Stimulated activated CD8-positive, alpha-beta memory T cell treated with anti-CD3 and anti-CD28 coated beads, Interleukin-7, amount 100 ng/mL, for 1 hour (primary cell): ENCODE measurements at places on chromosomes 3 and 15.

DNA sequence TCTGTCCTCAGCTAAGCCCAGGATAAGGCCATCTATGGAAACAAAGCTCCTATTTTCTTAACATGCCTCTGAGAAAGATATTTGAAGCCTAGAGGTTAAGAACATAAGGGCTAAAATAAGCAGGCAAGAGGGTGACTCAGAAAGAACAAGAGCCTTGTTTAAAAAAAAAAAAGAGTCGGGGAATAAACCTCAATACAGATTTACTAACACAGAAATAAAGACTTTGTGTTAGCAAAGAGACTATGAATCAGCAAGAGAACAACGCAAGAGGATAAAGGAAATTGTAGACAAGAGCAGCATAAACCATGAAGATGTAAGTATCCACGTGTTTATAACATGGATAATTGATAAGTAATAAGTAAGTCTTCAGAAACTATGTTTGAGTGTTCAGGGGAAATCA, 36.0 kb downstream of the RAB27A start:
- no peak for DNase-seq

- no peak for DNase-seq
Observed at GRCh38 chr3:48222616-48223513, at the start of gene CAMP. TSS of gene CAMP (plus strand) at chr3:48223495. CDS start at chr3:48223512, 17 bp downstream.

GRCh38 chr3:51024765-51025632, 350.3 kb downstream of the DOCK3 start:
- peak; percentile 42 for DNase-seq

DNA sequence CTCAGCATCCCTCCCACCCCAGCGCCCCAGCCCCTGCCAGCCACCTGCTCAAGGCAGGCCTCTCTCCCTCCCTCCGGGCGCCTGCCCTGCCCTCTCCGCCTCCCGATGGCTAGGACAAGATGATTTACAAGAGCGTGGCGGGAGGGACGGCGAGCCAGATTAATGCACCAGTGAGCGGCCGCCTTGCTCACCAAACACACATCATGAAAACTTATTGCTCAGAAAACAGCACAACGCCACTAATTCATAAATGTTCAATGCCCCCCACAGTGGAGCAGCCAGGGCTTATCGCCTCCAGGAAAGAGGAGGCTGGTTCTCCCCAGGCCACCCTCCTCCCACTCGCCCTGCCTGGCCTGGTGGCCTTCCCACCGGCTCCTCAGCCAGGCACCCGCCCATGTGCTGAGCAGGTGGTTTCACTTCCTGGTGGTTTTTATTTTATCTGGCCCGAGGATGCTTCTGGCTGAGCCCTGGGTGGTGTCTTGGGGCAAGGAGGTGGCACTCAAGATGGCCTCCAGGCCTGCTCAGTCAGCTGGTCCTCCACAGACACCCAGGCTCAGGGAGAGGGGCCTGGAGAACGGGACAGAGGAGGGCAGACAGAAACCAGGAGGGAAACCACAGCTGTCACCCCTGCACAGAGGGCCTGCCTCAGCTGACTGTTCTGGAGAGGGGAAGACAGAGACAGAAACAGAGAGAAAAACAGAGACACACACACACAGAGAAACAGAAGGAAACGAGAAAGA, 284.9 kb downstream of the UACA start:
- no peak for DNase-seq

DNA sequence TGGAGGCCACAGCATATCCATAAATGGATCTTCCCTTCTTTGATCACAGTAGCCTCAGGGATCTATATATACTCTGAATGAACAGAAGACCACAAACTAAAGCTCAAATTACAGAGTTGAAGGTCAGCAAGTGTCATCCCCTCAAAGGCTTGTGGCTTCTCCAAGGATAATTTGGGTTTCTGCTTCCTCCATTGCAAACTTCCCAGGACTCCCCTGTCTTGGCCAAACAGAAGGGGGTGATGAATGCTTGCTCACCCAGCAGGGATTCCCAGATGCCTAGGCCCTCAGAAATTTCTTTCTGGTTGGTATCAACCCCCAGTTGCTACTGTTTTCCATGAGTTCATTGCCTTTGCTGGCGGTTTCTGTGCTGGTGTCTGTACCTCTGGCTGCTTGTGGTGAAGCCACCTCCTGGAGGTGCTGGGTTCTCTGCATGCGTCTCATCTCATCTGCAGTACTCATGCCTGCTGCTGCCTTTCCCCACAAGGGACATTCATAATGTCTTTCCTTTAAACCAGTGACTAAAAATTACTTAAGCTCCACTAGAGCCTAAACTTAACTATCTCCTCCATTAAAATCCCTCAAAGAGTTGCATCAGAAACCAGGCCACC, 17.7 kb downstream of the ENTPD3 start:
- DNase-seq: no peak

DNA sequence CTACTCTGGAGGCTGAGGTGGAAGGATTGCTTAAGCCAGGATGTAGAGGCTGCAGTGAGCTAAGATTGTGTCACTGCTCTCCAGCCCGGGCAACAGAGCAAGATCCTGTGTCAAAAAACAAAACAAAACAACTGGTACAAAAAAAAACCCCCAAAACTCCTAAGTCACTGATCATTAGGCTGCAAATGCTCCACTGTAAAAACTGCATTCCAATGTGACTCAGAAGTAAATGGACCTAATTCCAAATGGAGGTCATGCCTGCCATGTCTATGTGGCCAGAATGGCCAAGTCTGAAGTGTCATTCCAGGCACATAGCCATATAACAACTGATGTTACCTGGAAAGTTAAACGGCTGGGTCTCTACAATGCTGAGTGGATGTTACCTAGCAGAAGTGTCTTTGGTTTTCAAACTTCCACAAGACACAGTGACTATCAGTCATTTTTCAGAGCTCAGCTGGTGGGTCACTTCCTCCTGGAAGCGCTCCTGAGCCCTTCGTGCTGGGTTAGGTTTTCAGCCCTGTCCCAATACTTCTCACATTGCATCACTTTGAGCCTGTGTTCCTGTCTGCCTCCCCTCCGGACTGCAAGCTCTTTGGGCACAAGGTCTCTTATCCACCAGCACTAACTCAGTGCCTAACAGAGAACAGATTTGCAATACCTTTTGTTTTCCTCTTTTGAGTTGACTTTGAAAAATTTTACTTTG, 10.6 kb downstream of the FSTL1 start:
- no peak for DNase-seq

DNA sequence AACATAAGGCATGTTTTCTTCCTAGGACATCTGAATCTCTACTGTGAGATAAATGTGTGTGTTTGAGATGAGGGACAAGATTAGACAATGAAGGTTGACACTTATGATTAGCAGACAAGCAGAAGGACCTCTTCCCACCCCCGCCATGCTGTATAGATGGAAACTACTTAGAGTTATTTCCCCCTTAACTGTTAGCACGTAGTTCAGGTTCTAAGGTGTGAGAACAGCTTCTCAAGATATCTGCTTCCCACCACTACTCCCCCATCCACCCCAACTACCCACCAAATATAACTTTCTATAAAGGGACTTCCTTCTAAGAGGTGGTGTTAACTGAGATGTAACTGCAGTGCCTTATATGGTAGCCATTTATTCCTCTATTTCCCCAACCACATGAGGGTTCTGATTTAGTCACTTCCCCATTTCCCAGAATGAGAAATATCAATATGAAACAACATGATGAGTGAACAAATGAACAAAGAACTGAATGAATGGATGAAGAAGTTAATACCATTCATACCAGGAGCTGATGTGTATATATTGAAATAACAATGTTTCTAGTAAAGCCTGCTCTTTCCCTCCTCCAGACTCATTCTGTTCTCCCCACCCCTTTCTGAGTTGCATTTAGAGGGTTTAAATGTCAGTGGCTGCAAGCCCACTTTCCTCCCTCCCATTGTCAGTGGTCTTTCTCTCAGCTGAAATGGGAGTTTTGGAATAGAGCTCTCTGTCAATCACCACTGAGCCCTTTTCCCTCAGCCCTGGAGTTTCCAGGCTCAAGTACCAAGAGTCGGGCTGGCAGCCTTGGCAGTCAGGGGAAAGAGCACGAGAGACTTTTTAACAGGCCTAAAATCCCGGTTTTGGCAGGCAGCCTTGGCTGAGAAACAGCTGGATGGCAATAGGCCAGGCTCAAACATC, 7.7 kb upstream of the RFTN1 start:
- no peak for DNase-seq

DNA sequence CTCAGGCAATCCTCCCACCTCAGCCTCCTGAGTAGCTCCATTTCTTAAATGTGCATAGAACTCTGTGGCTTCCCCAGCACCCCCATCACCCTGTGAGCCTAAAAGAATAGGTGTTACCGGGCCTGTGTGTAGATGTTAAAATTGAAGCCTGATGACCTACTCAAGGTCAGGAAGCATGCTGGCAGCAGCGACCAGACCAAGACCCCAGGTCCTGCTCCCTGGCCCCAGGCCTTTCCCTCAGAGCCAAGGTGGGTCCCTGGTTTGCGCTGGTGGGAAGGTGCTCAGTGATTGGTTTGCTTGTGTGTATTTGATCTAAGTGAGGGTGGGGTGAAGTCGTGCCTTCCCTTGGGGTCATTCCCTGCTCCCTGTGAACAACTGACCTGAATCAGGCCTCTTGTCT, 18.4 kb upstream of the CRABP1 start:
- no peak for DNase-seq

DNA sequence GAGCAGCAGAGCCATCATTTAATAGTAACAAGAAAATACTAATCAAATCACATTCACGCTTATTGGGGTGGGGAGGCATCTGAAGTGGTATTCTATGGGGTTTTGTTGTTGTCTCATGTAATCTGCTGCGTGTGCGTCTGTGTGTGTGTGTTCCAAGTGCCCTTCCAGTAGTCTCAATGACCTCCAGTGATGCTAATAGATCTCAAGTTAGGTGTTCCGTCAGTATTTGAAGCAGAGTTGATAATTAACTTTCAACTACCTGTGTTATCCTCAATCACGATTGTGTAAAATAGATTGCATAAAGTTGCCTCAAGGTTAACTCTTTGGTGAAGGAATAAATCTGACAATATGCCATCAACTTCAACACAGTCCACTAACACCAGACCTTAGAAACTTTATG, 375.0 kb downstream of the MECOM start:
- no peak for DNase-seq

DNA sequence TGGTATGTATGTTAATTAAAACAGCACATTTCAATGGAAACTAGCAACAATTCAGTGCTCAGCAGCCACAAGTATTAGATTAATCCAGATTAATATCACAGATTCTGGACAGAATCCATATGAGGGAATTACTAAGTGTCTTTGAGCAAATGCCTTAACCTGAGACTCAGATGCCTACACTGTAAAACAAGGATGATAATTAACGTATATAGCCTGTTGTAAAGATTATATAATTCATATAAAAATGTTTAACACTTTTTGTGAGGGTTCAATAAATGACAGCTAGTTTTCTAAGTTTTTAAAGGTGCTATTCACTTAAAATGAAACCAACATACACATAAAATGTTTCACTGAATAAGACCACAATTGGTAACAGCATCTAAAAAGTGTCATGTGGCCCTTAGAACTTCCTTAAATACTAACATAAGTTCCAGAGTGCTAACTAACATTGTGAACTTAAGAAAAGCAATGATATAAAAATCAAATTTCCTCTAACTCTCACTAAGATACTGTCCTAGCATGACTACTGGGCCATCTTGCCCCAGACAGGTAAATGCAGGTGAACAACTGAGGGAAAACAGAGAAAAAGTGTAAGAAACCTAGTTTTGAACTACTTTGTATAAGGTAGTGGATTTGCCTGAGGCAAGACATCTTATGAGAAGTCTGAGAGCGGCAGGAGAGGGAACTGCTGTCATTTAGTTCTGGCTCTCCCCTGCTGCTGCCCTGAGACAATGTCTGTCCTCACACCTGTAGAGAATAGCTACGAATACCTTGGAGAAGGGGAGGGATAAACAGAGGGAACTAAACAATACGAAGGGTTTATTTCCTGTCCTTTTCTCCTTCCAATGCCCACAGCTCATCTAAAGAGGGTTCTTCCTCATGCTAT, 151.3 kb downstream of the ADAM10 start:
- DNase-seq: no peak

DNA sequence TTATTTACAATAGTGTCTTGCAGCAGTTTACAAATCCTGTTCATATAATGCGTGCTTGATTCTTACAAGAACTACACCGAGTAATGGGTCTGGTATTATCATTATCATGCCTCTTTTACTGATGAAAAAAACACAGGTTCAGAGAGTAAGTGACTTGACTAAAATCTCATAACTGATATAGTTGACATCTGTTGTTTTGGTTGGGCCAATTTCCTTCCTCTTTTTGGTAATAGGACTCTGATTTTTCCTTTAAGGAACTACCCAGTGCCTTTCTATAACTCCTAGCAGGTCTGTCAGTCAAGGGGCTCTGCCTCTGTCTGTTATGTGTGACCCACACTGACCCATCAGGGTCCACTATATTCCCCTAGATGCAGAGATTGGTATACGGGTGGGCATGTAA, 14.6 kb upstream of the BLOC1S6 start:
- DNase-seq: no peak

- no peak for DNase-seq
Observed at GRCh38 chr15:80594091-80594889, 100.8 kb upstream of the ABHD17C start.

DNA sequence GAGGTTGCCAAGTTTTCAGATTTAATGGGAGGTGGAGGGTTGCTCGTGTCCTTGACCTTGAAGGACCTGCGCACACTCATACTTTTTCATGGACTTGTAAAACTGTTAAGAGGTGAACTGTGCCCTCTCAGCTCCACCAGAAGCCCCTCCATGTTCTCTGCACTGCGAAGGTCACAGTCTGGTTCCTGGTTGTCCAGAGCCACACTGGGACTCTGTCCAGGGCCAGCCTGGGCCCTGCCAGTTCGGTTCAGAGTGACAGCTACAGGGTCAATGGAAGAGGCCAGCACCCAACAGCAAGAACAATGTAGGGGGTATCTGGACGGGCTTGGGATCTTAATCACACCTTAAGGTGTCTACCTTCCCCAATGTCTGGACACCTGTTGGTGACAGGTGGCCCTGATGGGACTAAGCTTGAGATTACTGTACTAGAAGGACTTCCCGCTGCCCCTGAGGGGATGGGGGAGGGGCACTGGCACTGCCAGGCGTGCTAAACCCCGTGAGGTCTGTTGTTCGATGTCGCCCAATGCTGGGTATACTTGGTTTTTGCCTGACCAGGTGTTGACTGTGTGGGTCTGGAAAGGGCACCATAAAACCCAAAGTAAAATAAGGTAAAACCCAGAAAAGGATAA, 34.7 kb downstream of the GRK7 start:
- no peak for DNase-seq

- DNase-seq: no peak
Observed at GRCh38 chr3:152183473-152183872, 85.3 kb upstream of the MBNL1 start.

GRCh38 chr3:24088782-24089181, 143.7 kb downstream of the NR1D2 start:
- DNase-seq: no peak

GRCh38 chr3:70072180-70072579, 72.6 kb downstream of the SAMMSON start:
- no peak for DNase-seq

DNA sequence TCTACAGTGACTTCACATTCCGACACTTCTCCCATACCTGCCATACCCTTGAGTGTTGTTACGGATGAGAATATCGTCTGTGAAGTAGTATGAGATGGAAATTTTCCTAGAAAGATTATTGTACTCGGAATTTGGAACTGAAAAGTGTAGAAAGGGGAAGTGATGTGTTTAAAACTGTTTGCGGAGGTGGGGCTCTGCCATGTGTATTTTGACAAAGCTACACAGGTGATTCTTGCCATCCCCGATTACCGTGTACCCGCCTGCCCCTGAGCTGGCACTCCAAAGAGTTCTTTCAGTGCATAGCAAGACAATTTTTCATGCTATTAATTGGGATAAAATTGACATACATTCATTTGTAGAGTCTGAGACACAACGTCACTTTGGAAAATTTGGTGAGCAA, 81.7 kb downstream of the OPA1 start:
- DNase-seq: no peak
